ENCODE measurements at places on chromosomes 4 and X.
A peak's percentile ranks its signal among the peaks of the same experiment; 100 is the strongest.

GRCh38 chrX:12721042-12721441 is 70.2 kb upstream of the PRPS2 start:
- H3K27ac ChIP-seq: no peak overlapping the region
- H3K36me3 ChIP-seq: no peaks in the 10 kb centered on the region
- no peak overlapping the region for H3K4me3 ChIP-seq
- DNase-seq: no peak

- peaks cover 11% of the 10 kb centered on the region for H3K4me1 ChIP-seq
- H3K27me3 ChIP-seq: no peaks in the 10 kb centered on the region
- no peak overlapping the region for H3K4me3 ChIP-seq
- no peak overlapping the region for H3K27ac ChIP-seq
- no peak for DNase-seq
Observed at GRCh38 chr4:70954032-70954431, 39.4 kb upstream of the DCK start.

- no peaks in the 10 kb centered on the region for H3K27me3 ChIP-seq
- H3K27ac ChIP-seq: no peak overlapping the region
- H3K4me3 ChIP-seq: no peak overlapping the region
- no peaks in the 10 kb centered on the region for H3K4me1 ChIP-seq
- H3K36me3 ChIP-seq: no peaks in the 10 kb centered on the region
Observed at GRCh38 chr4:8079031-8079885, 79.4 kb downstream of the ABLIM2 start.

GRCh38 chr4:13441506-13441905 is 42.6 kb downstream of the RAB28 start:
- no peaks in the 10 kb centered on the region for H3K27me3 ChIP-seq
- peaks cover 9% of the 10 kb centered on the region for H3K4me1 ChIP-seq
- H3K27ac ChIP-seq: no peak overlapping the region
- H3K4me3 ChIP-seq: no peak overlapping the region

DNA sequence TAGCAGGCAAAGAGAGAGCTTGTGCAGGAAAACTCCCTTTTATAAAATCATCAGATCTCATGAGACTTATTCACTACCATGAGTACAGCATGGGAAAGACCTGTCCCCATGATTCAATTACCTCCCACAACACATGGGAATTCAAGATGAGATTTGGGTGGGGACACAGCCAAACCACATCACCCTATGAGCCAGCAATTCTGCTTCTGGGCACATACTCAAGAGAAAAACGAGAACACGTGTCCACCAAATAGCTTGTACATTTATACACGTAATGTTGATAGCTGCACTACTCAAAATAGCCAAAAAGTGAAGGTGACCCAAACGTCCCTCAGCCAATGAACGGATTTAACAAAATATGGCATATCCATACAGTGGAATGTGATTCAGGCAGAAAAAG is 94.5 kb upstream of the DHRSX start:
- H3K36me3 ChIP-seq: peaks cover 10% of the 10 kb centered on the region
- no peaks in the 10 kb centered on the region for H3K27me3 ChIP-seq
- peaks cover 3% of the 10 kb centered on the region for H3K4me1 ChIP-seq
- no peak overlapping the region for H3K27ac ChIP-seq
- no peak for DNase-seq
- no peak overlapping the region for H3K4me3 ChIP-seq

DNA sequence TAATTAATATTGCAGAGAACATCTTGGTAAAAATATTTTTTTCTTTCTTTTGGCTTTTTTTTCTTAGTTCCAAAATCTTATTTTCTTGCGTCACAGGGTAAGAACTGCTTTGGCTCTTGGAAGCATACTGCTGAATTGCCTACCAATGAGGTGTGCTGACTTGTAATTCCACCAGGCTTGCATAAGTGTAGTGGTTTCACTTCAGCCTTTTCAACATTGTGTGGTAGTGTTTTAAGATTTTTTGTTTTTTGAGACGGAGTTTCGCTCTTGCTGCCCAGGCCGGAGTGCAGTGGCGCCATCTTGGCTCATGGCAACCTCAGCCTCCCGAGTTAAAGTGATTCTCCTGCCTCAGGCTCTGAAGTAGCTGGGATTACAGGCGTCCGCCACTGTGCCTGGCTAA is 42.4 kb downstream of the N4BP2 start:
- no peak overlapping the region for H3K4me3 ChIP-seq
- H3K27me3 ChIP-seq: no peaks in the 10 kb centered on the region
- H3K36me3 ChIP-seq: peaks cover 28% of the 10 kb centered on the region
- no peak for DNase-seq

- no peaks in the 10 kb centered on the region for H3K36me3 ChIP-seq
- H3K27ac ChIP-seq: no peak overlapping the region
- H3K4me1 ChIP-seq: no peaks in the 10 kb centered on the region
- no peak for DNase-seq
Observed at GRCh38 chr4:186392017-186392416, 126.0 kb downstream of the F11 start.

- H3K27ac ChIP-seq: no peak overlapping the region
- no peak overlapping the region for H3K4me3 ChIP-seq
- DNase-seq: no peak
- no peaks in the 10 kb centered on the region for H3K27me3 ChIP-seq
- H3K36me3 ChIP-seq: no peaks in the 10 kb centered on the region
Observed at GRCh38 chrX:143304025-143304424, 213.2 kb downstream of the SPANXN3 start.

DNA sequence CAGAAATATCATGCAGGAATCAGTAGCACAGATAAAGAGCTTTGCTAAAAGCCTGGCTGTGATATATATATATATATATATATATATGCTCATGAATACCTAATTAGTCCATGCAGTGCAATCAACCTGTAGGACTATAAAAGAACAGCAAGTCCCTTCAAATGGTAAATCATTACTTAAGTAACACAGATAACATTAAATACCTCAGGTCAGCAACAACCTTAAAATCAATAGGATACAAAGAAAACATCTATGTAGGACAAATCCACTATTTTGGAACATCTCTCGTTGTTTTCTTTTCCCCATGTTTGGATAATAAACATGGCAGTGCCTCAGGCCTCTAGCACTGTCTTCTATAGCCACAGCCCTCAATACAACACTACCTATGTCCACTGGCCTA is 106.6 kb downstream of the FNIP2 start:
- no peak for DNase-seq
- H3K27ac ChIP-seq: no peak overlapping the region

GRCh38 chrX:69097451-69098236 is 67.6 kb downstream of the PJA1 start:
- H3K27ac ChIP-seq: no peak overlapping the region
- H3K36me3 ChIP-seq: no peaks in the 10 kb centered on the region
- H3K4me3 ChIP-seq: no peak overlapping the region
- DNase-seq: no peak

GRCh38 chr4:10673817-10674369 is 10.7 kb downstream of the CLNK start:
- H3K27me3 ChIP-seq: no peaks in the 10 kb centered on the region
- H3K27ac ChIP-seq: peak overlapping the region; percentile 72
- H3K4me1 ChIP-seq: peaks cover 59% of the 10 kb centered on the region
- H3K4me3 ChIP-seq: no peak overlapping the region

DNA sequence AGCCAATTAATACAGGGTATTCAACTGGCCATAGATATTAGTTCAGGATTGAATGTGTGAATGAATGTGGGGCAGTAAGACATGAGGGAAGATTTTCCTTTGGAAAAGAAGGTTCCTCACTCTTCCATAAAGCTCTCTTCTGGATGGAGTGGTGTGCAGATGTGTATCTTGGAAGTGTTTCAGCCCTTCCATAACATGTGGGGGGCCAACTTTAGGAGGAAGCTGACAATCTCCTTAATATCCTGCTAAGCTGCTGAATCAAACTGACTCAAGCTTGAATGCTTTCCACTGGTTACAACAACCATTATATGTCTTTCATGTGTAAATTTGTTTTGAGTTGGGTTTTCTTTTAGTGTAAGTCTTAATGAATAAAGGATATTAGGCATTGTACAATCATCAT is 40.3 kb downstream of the FANCB start:
- peaks cover 36% of the 10 kb centered on the region for H3K36me3 ChIP-seq
- no peak overlapping the region for H3K27ac ChIP-seq
- DNase-seq: no peak
- H3K4me3 ChIP-seq: no peak overlapping the region
- no peaks in the 10 kb centered on the region for H3K4me1 ChIP-seq

DNA sequence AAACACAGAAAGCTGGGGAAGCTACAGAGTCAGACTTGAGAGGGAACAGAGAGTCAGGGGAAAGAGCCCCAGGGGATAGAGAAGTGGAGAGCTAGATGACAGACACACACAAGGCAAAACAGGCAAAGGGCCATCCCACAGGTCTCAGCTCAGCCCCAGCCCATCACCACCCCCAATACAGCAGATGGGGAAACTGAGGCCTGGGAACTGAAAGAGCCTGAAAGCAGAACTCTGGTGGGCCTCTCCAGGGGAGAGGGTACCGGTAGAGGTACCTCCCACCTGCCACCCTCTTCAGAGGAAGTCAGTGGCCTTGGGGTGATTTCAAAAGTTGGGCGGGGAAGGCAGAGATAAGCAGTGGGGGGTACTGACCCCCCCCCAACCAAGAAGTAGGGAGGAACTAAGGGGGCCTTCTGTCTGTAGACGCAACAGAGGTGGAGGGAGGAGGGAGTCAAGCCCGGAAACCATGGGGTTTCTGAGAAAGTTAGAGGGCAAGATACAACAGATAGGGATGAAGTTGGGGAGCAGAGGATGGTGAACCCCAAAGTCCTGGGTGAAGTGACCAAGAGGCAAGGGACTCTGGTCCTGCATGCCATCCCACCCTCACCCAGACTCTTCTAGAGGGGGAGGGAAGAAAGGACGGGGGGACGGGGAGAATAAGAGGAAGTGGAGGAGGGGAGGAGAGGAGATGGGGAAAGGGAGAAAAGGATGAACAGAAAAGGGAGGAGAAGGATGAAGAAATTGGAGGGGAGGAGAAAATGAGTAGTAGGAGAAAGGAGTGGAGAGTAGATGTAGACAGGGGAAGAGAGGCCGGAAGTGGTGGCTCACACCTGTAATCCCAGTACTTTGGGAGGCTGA is 3.2 kb downstream of the GATA1 start:
- no peak for DNase-seq
- H3K4me3 ChIP-seq: no peak overlapping the region
- H3K36me3 ChIP-seq: no peaks in the 10 kb centered on the region
- H3K27ac ChIP-seq: peak overlapping the region; percentile 42
- H3K27me3 ChIP-seq: peaks cover 11% of the 10 kb centered on the region

DNA sequence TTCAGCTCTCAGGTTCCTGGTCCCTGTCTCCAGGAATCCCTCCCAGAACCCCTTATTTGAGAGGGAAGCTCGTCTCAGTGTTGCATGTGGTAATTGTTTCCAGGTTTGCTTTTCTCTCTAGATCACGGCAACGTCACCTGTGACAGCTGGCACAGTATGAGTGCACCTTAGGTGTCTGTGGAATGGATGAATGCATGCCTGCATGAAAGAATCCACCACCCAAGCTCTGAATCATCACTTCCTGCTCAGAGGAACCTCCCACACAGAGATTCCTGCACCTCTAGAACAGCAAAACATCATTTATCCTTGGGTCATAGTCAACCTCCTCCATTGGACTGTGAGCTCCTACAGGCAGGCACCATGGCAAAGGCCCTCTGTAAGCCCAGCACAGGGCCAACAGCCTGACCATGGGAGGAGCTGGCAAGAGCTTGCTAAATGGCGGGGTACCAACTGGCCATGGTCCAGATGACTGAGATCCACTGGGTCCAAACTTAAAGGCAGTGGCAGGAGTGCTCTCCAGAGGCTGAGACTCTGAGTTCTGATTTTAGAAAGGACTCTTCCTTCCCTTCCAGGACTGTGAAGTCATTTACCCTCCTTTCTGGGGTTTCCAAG is 116.2 kb downstream of the SLC2A9 start:
- peaks cover 11% of the 10 kb centered on the region for H3K4me1 ChIP-seq
- no peak overlapping the region for H3K27ac ChIP-seq
- no peak for DNase-seq
- peaks cover 2% of the 10 kb centered on the region for H3K27me3 ChIP-seq
- no peaks in the 10 kb centered on the region for H3K36me3 ChIP-seq

DNA sequence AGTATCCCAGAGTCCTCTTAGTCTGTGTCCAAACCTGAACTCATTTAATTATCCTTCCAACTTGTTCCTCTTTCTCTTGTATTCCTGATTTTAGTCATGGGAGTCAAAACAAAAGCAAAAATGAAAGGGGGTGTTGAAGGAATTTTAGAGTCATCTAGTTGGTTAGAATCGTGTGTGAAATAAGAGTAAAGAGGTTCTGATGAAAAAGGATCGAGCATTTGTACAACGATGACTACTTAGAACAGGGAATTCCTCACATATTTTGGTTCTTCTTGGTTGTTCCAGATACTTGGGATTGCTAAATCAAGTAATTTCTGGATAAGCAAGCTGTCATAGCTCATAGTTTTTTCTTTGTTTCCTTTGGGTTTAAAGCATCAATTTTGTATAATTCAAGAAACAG is 194.4 kb downstream of the BCOR start:
- no peak for DNase-seq
- peaks cover 2% of the 10 kb centered on the region for H3K27me3 ChIP-seq
- H3K27ac ChIP-seq: peak overlapping the region; percentile 1
- H3K4me1 ChIP-seq: peaks cover 7% of the 10 kb centered on the region
- no peak overlapping the region for H3K4me3 ChIP-seq
- no peaks in the 10 kb centered on the region for H3K36me3 ChIP-seq

DNA sequence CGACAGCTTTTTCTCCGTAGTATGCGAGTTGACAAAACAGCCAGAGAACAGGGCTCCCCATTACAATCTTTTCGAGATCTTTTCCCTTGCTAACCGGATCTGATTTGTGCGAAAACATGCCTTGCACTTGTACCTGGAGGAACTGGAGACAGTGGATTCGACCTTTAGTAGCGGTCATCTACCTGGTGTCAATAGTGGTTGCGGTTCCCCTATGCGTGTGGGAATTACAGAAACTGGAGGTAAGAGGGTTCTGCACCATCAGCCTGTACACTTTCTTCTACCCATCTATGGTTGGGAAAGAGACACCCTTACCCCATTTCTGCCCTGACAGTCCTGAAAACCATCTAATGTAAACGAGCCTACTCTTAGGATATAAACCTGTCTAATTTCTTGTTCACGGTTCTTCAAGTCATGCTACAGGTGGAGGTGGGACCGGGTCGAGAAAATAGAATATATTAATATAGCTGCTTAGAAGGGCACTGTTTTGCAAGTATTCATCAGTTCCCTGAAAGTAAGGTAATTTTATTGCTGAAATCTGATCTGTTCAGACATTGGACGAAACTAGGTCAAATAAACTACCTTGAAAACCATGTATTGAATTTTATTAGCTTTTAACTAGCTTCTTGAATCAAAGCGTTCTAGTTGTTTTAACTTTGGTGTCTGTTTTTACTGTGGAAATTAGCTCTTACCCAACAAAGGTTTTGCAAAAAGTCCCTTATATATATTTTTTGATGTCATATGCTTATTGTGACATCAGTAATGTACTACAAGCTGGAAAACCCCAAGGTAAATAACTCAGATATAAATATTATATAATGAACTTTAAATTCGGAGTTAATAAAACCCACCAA is 869 bp downstream of the TMEM184C start:
- peaks cover 27% of the 10 kb centered on the region for H3K36me3 ChIP-seq
- H3K27me3 ChIP-seq: peaks cover 10% of the 10 kb centered on the region
- DNase-seq: no peak
- H3K27ac ChIP-seq: peak overlapping the region; percentile 98

GRCh38 chrX:106510713-106511403 is 100.9 kb upstream of the RADX start:
- peaks cover 4% of the 10 kb centered on the region for H3K27me3 ChIP-seq
- H3K27ac ChIP-seq: no peak overlapping the region
- peaks cover 3% of the 10 kb centered on the region for H3K4me1 ChIP-seq
- no peak for DNase-seq

Measured in activated T-helper 2 cell treated with anti-CD3 and anti-CD28 coated beads, Interferon-gamma antibody, Interleukin-2, Interleukin-4, amounts not matched to agents 10 μg/mL and 5 μg/mL and 100 μg/mL, durations not matched to agents 14 hours and 24 hours and 36 hours (primary cell).